Naive B cell (primary cell): ENCODE measurements at places on chromosomes 11 and 22.
A peak's percentile ranks its signal among the peaks of the same experiment; 100 is the strongest.

DNA sequence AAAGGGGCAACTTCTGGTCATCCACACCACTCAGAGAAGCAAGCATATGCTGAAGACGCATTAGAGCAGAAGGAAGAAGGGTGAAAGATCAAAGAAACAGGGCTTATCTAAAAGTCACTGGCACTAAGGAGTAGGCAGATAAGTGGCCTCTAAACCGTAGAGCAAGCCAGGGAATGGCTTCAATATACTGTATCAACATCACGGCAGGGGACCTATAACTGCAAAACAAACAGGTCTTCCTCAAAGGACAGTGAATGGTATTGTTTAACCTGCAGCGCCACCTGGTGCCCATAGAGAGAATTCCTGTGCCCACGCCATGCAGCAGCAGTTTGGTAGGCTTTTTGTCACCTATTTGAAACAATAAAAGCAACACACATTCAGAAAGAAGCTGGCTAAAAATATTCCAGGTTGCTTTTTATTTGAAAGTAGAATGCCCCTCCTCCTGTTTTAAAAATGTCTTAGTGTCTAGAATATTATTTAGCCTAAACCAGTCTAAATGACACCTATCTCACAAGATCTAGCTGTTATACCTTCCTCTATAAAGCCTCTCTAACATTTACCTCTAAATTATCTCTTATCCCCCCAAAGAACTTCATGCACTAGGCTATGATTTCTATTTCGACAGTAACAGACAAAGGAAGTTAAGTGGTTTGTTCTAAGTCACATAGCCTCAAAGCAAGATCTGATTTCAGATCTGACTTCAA, 21.8 kb downstream of the SNX19 start:
- DNase-seq, result peak; percentile 48

DNA sequence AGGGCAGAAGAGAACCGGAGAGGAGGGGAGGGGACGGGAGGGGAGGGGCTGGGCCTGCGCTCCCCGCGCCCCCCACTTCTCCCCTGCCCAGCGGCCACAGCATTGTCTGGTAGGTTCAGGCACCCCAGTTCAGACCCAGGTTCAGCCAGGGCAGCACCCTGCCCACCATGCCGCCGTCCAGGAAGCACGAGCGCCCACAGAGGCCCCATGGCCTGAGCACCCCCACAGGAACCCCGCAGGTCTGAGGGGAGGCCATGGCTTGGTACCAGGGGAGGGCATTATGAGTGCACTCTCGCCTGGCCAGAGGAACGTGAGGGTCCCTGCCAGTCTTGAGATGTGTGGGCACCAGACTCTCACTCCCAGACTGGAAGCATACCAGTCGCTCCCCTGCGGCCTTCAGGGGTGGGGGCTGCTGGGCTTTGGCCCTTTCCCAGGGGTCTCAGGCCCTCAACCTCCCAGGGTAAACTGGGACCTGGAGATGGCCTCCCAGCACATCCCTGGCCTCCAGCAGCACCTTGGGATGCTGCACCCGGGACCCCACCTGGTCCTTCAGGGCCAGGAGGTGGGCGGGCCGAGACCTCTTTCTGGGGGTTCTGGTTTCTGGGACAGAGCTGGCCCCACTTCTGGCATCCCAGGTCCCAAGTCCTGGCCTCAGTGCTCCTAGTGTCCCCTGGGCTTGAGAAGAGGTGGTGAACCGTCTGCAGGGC, 597 bp upstream of the PLXNB2 start:
- no peak for DNase-seq

DNA sequence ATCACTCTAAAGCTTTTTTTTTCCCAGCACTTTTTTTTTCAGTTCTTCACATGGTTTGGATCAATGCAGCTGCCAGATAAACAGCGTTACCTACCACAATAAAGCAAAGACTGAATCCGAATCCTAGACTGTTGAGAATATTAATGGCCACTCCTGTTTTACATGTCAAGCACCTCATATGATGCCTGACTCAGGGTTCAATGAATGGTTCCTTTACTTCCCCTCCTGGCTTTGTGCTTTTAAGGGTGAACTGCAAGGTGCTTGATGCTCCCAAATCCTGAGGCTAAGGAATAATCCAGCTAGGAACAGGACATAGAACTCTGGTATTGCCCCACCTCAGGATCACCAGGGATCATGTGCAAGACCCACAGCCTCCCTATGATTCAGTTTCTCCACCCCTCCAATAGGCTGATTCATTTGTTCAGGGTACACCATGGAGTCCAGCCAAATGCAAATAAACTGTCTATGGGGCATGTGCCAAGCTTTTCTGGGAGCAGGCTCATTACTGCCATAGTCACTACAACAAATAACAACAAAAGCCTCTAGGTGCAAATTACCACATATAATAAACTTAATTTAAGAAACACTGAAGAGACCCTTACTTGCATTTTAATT, 104.3 kb downstream of the GAB2 start:
- no peak for DNase-seq

DNA sequence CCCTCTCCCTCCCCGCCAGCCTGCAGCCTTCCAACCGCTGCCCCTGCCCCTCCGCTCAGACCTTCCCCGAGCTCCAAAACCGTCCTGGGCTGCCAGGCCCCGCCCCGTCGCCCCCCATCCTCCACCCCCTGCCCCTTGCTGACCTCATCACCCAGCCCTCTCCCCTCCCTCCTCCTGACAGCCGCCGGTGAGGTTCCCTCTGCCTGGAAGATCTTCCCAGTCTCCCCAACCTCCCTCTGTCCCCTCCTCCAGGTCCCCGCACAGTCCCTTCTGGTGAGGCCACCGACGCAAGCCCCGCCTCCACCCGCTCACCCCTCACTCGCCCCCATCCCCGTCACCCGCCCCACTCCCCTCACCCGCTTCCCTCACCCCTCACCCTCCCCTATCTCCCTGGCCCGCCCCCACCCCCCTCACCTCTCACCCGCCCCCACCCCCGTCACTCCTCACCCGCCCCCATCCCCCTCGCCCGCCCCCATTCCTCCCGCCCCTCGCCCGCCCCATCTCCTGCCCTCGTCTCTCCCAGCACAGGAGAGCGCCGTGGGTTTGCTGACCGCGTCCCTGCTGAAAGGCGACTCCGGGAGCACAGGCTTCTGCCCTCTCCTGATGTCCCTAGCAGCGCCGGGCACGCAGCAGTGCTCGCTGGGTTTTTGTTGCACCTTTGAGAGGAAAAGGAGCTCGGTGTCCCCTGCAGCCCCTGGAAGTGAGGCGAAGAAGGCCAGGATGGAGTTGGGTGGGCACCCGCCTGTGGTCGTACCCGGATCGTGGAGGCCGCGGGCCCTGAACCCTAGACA, 16.4 kb upstream of the UPK3A start:
- no peak for DNase-seq

DNA sequence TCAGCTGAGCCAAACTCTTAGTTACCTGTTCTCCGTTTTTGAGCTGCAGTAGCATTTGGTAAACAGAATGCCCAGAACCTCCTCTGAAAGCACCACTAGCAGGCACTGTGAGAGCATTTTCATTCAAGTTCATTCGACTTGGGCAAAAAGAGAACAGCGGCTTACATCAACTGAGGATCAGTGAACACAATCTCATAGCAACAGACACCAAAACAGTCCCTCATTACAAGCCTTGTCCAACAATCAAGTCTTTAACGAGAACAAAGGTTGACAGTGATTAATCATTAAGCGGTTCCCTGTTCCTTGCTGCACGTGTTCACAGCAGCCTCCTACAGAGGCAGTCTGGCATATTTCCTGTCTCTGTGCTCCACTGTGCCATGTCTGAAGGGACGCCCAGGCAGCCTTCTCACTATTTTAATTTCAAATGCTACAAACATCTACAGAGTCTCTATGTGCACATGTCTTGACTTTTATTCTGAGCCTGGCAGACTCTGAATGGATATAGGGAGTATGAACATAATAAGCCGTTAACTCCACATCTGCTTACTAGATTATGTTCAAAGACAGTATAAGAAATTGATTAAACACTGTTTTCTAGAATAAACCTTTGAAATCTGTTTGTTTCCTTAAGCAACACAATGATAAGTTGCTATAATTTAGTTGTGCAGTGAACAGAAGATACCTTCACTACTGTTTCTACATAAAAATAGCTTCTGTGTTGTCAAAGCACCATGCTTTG, 88.3 kb upstream of the MTMR2 start:
- DNase-seq, result peak; percentile 72

DNA sequence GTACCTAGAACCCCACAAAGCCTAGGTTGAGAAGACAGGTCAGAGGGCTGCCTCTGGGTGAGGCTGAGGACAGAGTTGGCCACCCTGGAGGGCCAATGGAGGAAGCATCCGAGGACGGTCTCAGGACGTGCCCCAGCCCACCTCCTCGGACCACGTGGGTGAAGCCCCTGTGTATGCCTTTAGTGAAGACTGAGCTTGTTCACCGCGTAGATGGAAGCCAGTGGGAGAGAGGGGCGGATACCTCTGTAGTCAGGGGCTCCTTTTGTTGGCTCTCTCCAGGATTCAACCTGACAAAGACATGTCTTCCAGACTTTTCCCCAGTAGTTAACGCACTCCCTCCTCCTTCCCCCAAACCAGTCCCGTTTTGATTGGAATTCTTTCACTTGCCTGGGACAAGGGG, 110.7 kb downstream of the ZBTB16 start:
- no peak for DNase-seq

DNA sequence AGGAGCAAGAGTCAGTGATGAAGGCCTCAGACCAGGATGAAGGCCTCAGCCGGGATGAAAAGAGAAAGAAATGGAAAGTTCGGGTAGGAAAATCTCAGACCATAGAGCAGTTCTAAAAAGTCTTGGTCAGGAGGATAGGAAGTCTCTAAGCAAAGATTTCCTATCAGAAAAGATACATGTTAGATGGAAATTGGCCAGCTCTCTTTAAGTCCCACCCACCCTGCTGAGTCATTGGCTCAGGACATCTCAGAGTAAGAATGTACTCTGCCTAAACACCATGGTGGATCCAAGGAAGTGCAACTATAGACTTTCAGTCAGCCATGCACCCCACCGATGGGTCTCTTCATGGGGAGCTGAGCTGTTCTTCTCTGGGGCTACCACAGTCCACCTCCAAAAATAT, 4.4 kb downstream of the OR8B3 start:
- DNase-seq, result no peak

DNA sequence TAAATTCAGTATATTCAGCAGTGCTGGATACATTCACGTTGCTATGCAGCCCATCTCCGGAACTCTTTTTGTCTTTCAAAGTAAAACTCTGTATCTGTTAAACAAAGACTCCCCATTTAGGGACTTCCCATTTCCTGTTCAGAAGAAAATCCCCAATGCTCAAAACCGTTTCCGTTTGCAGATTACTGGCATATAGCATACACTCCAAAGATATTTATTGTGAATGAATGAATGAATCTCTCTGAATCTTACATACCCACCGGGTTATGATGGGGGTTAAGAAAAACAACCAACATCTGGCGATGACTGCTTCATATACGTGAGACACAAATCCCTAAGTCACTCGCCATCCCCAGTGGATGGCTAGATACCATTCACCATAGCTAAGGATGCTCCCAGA, 1.6 kb downstream of the THY1 start:
- DNase-seq, result no peak

DNA sequence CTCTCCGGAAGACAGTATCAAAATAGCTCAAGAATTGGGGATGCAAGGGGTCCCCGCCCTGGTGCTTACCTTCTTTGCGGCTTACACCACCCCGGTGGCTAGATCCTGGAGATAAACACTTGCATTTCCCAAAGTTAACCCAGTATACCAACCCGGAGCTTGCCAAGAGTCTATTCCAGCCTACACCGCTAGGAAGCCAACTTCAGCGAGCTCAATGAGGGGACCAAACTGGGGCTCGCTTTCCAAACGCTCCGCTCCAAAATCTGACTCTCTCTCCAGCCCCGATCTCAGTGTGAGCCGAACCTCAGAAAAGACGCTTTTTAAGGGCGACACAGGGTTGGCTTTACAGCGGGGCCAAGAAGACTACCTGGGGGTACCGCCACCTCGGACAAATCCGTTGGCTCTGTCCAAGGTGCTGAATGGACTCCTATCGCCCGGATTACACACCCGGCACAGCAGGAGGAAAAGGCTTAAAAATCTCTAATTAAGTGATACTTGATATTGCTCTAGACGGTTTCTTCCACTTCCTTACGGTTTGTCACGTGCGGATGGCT, 20.1 kb upstream of the BDNF start:
- no peak for DNase-seq

DNA sequence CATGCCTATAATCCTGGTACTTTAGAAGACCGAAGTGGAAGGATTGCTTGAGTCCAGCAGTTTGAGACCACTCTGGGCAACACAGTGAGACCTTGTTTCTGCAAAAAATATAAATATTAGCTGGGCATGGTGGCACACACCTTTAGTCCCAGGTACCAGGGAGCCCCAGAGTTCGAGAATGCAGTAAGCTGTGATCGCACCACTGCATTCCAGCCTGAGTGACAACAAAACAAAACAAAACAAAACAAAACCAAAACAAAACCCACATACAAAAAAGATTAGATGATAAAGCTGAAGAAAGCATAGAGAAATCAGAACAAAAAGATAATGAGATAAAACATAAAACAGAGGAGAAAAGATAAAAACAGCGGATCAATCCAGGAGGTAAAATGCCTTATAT, 62.1 kb downstream of the TCF20 start:
- DNase-seq, result no peak

GRCh38 chr11:19934828-19935259, 222.2 kb downstream of the NAV2 start:
- DNase-seq, result no peak

DNA sequence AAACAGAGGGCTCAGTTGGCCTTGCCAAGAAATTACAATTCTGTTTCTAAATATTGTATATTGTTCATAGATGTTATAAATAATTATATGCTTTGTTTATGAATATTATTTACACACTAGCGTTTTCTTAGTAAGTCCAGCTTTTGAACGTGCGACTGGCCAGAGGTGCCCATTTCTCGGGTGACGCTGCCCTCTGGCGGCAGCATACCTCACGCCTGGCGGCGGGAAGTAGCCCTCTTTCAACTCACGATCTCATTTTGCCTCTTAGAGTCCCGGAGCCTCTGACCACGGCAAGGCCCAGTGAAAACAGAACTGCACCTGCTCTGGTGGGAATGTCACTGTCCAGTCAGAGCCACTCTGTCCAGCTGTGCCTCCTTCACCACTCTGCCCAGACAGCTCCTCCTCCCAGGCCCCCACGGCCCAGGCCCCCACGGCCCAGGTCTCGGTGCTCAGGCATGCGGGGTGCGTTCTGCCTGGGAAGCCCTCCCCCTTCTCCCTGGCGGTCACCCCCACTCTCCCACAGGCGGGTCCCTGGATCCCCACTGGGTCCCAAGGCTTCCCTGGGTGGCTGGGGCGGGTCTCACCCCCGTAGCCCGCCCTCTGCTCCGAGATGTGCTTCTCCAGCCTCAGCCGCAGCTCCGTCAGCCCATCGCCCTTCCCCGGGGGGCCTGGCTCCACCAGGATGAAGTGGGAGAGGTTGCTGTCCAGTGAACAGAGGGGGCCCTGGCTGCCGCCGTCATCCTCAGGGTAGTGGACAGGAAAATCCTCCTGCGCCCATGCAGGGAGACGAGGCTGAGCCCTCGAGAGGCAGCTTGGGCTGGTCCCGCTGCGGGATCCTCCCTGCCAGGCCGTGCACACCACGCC, 19.3 kb downstream of the TSSC4 start:
- peak; percentile 56 for DNase-seq

- DNase-seq, result no peak
Measured at GRCh38 chr11:127223026-127223425, 222.5 kb upstream of the KIRREL3 start.
